Kidney tubule cell (primary cell): ENCODE measurements at places on chromosomes 7 and 10.

DNA sequence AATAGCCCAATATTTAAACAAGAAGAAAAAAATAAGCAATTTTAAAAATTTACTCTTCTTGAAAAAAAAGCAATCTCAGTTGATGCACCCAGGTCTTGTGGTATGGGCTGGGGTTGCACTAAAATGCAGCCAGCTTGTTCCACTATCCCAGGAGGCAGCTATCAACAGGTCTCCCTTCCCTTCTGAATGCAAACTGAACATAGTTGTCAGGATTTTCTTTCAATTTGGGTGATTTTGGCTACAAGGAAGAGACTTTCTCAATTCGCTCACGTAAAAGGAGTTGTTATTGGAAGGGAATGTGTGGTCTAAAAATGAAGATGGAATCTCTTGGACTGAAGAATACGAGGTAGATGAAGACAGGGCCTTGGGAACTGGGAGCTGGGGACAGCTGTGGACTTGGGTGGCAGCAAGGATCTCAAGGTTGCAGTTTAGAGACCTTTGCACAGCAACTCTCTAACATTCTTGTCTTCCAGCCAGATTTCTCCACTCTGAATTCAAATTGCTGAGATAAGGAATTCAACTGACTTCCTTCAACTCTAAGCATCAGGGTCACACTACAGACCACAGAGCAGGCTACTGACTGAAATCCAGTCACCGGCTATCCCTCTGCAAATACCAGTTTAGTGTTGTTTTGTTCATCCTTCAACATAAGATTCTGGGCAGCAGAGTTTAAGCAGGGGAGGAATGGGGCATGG lies 3.1 kb upstream of the TMEM26 start:
- DNase-seq = no peak

DNA sequence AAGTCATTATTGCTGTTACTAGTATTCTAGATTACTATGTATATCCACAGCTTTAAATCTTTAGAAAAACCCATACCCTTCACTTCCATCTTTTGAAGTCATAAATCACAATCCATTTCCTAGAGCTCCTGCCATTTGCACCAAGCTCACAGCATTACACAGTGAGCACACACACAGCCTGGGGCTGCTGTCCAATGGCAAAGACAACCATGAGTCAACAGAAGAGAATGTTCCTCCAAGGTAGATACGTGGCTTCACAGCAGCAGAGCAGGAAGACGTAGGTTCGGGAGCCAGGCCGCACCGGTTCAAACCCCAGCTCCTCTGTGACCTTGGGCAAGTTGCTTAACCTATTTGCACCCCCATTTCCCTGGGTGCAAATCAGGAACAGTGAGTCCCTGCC lies 234.6 kb downstream of the DIP2C start:
- DNase-seq = peak; percentile 93

- DNase-seq = no peak
Observed at GRCh38 chr7:27242555-27243339, at the start of gene EVX1. TSS of gene EVX1 (plus strand) at chr7:27242802. CDS start at chr7:27243031, 229 bp downstream.

GRCh38 chr10:82144153-82144552 lies 269.2 kb downstream of the NRG3 start:
- no peak for DNase-seq

- no peak for DNase-seq
Observed at GRCh38 chr10:119149729-119150128, 15.8 kb downstream of the SFXN4 start.

DNA sequence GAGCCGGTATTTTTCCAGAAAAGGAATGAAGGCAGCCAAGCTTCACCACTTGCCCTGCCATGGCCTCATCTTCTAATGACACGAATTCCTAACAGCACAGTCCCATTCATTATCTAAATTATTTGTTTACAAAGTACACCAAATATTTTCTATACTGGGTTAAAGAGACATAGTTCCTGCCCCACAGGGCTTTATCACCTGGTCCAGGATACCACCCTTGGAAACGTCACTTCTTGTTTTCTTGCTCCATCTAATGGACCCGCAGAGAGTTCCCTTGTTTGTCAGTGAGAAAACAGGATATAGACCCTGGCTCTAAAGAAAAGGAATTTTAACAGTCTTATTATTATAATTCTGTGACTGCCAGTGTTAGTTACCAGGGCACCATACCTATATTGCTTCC lies 1165.4 kb downstream of the GATA3 start:
- DNase-seq = no peak

- DNase-seq = peak; percentile 53
Observed at GRCh38 chr10:3477683-3478082, 305.1 kb upstream of the PITRM1 start.

- DNase-seq = no peak
Observed at GRCh38 chr10:100560248-100560647, 24.5 kb downstream of the HIF1AN start.

DNA sequence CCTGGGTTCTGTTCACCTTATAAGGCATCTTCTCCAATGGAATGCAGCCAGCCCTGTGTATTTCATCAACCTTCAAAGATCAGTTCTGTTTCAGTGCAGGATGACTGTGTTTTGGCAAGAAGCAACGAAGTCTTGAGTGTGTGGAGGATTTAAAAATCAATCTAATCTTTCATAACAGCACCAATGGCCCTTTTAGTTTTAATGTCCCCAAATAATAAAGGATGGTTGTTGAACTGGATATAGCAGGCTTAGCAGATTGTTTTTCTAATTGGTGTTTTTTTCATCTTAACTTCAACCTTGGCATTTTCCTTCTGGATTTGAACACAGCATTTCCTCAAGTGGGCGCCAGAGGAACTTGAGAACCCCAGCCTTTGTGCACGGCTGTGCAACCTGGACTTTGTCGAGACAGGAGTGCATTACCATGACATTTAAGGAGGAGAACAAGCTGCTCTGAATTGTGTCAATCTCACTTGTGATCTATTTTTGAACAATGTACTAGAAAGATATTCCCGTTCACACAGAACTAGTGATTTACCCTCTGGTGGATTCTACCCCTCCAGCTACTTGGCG lies 313.3 kb upstream of the AKR1E2 start:
- peak; percentile 81 for DNase-seq

DNA sequence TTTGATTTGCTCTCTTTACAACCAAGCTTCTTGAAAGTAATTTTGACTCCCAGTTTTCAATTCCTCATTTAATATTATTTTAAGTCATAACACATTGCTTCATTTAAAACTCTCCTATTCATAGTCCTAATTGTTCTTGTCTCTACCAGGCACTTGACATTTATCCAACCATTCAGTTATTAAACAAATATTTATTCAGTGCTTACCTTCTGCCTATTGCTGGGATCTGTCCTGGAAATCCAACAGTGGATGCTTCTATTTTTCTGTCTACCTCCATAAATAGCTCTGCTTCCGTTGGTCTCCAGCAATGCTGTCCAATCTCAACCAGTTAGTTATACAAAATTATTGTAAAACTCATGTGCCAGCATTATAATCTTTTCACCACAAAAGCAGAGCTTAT lies 615.1 kb downstream of the ZWINT start:
- DNase-seq = no peak

DNA sequence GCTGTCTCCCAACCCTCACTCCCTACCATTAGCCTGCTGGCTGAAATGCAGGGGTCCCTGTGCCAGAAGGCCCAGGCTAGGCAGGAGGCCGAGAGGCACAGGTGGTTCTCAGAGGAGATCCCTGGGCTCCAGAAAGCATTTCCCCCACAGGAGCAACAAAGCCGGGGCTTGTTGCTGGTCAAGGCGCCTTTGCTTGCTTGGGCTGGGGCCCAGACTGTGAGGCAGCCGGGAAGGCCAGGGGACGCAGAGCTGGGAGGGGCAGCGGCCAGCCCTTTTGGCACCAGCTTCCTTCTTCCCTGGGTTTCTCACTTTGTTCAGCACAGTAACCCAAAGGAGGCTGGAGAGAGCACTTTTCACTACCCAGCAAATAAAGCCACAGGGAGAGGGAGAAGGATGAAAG lies 48.6 kb downstream of the FBXW4 start:
- DNase-seq = no peak

GRCh38 chr10:65548001-65548400 lies 1377.8 kb upstream of the LRRTM3 start:
- DNase-seq = no peak

- no peak for DNase-seq
Observed at GRCh38 chr7:134451656-134452055, 7.2 kb downstream of the AKR1B1 start.

- DNase-seq = no peak
Observed at GRCh38 chr10:132517951-132518521, 19.6 kb upstream of the INPP5A start.

GRCh38 chr10:119029613-119030420 lies at the start of gene NANOS1:
TSS of gene NANOS1 (plus strand) at chr10:119029714. CDS start at chr10:119029802, 88 bp downstream.
- no peak for DNase-seq

GRCh38 chr7:80563561-80564327 lies 51.9 kb upstream of the GNAT3 start:
- DNase-seq = peak; percentile 52

GRCh38 chr10:73522263-73522662 lies 26.4 kb upstream of the PPP3CB start:
- no peak for DNase-seq

- DNase-seq = peak; percentile 23
Observed at GRCh38 chr10:101682172-101682825, 12.7 kb downstream of the FBXW4 start.

DNA sequence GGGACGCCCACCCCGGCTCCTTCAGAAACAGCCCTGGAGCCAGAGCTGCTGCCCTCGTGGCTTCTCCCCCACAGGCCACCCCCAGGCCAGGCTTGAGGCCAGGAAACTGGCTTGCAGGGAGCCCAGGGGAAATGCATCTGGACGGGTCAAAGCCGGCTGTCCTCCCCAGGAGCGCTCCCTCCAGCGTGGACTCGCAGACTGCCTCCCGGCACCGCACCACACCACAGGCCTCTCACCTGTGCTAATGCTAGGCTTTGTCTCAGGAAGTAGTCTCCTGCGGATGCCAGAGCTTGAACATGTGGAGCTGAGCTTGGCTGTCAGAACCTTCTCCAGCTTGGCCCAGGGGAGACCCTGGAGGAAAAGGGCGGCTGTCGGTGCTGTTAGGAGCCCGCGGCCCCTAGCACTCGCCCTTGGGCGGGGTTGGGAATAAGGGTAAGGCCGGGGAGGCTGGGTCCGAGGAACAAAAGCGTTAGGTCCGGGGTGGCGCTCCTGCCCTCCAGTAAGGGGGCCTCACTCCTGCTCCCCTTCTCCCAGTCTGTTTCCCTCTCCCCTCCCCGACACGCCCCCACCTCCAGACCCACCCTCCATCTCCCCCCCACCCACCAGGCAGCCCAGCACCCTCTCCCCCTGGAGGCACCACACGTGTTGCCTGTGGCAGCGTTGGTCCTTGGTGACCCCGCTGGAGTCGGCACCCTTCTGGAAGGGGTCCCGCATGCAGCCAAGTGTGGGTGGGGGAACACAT lies 21.6 kb upstream of the DRGX start:
- no peak for DNase-seq

GRCh38 chr10:69640196-69640980 lies 10.3 kb downstream of the FAM241B start:
- no peak for DNase-seq

DNA sequence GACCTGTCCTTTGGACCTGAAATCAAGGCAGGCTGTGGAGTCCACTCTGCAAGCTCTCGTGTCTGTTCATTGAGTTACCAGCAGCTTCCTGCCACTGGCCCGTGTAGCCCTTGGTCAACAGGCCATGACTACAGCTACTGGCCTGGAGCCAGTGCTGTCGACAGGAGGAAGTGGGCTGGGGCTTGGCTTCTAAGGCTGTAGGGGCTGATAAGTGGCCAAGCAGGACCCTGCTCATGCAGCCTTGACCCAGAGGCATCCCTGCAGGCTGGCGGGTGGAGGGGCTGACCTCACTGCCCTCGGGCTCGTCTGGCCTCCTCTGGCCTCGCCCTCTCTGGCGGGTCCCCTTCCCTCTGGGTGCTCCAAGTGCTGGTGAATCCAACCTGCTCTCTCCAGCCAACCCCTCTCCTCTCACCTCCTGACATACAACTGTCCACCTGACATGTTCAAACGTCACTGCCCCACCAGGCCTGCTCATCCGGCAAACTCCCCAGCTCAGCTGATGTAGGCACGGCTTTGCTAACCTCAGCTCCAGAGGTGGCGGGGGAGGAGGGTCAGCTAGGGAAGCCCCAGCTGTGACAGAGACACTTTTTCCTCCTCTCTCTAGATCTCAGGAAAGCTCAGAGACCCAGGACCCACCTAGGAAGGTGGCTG lies 188.6 kb upstream of the LYZL2 start:
- DNase-seq = peak; percentile 91

DNA sequence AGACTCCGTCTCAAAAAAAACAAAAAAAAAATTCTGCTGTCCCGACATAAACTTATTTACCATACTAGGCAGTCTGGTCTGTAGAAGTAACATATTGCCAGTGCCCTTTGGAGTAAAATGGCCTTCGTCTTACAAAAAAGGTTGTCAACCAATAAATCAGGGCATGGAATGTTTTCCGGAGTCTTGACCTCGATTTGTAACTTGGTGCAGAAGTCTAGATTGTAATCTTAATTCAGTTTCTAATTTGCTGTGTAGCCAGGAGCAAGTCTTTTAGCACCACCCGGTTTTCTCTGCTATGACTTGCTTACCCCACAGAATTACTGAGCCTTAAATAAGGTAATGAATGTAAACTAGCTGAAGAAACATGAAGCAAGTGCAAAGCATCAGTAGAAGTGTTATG lies 23.2 kb downstream of the UBN2 start:
- DNase-seq = no peak

- DNase-seq = no peak
Observed at GRCh38 chr10:24425151-24425550, 216.2 kb downstream of the KIAA1217 start.

DNA sequence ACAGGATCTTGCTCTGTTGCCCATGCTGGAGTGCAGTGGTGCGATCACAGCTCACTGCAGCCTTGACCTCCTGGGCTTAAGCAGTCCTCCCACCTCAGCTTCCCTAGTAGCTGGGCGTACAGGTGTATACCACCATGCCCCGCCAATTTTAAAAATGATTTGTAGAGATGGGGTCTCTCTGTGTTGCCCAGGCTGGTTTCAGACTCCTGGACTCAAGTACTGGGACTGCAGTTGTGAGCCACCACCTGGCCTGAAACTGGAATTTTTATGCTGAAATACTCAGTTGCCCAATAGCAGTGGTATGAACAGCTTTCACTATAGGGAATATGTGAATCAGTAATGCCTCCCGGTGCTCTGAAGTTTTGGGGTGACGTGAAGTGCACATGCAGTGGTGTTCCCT lies 7.6 kb downstream of the ZRANB1 start:
- DNase-seq = no peak

- DNase-seq = no peak
Observed at GRCh38 chr7:139355320-139355719, 4.4 kb upstream of the LUC7L2 start.

GRCh38 chr7:5599543-5600200 lies 176.0 kb upstream of the TNRC18 start:
- no peak for DNase-seq

GRCh38 chr7:153522261-153522660 lies 529.9 kb upstream of the DPP6 start:
- no peak for DNase-seq

DNA sequence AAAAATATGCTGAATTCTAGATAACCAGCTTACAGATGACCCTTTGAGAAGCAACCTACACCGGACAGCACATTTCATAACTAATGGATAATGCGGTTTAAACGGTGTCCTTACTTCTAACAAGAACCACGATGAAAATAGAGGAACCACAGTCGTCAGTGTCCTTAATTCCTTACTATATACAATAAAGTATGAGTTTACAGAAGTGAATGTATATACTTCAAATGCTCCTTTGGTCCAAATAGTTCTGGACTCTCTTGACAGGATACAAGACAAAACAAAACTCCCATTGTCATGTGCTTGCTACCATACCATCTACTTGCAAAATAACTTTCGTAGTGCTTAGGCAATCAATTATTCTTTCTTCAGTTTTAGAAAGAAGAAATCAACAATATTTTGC lies 2.4 kb downstream of the NAMPT start:
- DNase-seq = no peak

- DNase-seq = no peak
Observed at GRCh38 chr10:70906031-70906783, 17.8 kb upstream of the PCBD1 start.

GRCh38 chr7:116809636-116810266 lies 52.6 kb upstream of the CAPZA2 start:
- peak; percentile 75 for DNase-seq
